DND-41 (cell line): ENCODE measurements at places on chromosomes 7 and 10.

- DNase-seq, result peak; percentile 50
Measured at GRCh38 chr10:73591935-73592699, 975 bp upstream of the USP54 start.

- DNase-seq, result no peak
Measured at GRCh38 chr10:26543567-26544306, 105.6 kb downstream of the APBB1IP start.

GRCh38 chr7:47188136-47188535 is 393.8 kb downstream of the TNS3 start:
- DNase-seq, result no peak

- no peak for DNase-seq
Measured at GRCh38 chr10:76399226-76399625, 967.8 kb downstream of the LRMDA start.

DNA sequence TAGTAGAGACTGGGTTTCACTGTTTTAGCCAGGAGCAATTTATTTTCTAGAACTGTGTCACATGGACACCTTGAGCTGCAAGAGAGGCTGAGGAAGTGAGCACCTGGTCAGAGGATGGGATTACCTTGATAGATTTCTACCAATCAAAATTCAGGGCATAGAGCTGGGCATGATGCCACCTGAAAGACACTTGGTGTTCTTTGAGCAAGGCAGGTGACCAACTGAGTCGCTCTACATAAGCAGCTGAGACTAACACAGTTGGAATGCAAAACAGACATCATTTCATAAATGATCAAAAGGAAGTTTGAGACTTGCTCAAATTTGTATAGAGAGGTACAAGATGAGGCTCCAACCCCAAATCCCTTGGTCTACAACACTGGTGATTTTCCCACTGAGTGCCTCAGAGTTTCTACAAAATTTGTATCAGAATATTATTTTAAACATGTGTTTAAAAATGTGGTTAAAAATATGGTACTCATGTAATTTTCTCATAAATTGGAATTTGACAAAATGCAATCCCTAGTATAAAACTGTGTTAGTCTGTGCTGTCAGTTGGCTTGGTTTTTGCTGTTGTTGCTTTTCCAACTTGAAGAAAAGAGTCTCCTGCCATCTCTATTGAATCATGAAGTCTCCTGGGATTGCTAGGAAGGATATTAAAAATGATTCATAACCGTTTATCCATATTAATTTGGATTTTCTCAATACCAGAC is 156.4 kb upstream of the MDFIC start:
- no peak for DNase-seq

DNA sequence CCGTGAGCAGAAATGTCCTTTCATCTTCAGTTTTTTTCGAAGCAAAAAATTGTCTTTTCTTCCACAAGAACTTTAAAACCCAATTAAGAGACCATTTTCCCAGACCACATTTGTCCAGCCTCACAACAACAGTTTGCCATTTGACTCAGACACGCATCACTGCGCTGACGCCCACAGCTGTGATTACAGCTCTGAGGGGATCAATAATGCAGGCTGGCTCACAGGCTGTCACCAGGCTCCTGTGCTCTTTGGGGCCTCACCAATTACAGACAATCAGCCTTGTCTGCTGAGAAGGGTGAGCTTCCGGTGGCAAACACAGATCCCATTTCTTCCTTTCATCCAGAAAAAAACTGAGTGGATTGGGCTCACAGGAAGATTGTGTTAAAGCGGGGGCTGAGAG is 33.3 kb downstream of the DDC start:
- no peak for DNase-seq
